ENCODE measurements at places on chromosomes 11 and 22. TPM values are rescaled to one million over a fixed set of nuclear protein-coding genes. Genes with fewer than 3 reads are reported as not detected.

The FAM168A gene
- 25.9 TPM for total RNA-seq

The SCGB1A1 gene
- total RNA-seq: not detected

The RAPSN gene
- 1.1 TPM for total RNA-seq

The TTC28 gene
- 1.1 TPM for total RNA-seq

The OTOG gene
- not detected for total RNA-seq

The PHOX2A gene
- not detected for total RNA-seq

The RFPL3 gene
- total RNA-seq: not detected

The GLYAT gene
- not detected for total RNA-seq

The ANGPTL5 gene
- total RNA-seq: not detected

The OR5B21 gene
- 0.82 TPM for total RNA-seq

The GLB1L2 gene
- 2.0 TPM for total RNA-seq

The MLC1 gene
- 0.55 TPM for total RNA-seq

The HTR3B gene
- total RNA-seq: not detected

The BTBD18 gene
- not detected for total RNA-seq

The LINC01488 gene
- not detected for total RNA-seq
